ENCODE measurements at places on chromosomes 13 and 19.

- no peak for DNase-seq
These were observed 5.0 kb upstream of the GRIN3B start for GRCh38 chr19:995051-995827.

- DNase-seq = no peak
These were observed 33.3 kb downstream of the MCF2L start for GRCh38 chr13:113002206-113002912.

GRCh38 chr13:33089311-33089710, 73.1 kb downstream of the KL start:
- DNase-seq = no peak

- no peak for DNase-seq
These were observed 550.3 kb downstream of the GPC5 start for GRCh38 chr13:91948736-91949135.

DNA sequence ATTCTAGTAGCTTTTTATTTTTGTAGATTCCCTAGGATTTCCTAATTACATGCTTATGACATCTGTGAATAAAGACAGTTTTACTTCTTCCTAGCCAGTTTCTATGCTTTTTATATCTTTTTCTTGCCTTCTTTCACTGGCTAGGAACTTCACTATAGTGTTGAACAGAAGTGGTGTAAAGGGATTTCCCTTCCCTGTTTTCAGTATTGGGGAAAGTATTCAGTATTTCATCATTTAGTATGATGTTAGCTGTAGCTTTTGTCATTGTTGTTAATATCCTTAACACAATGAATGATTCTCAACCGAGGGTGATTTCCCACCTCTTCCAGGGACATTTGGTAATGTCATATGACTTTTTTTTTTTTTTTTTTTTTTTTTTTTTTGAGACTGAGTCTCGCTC, 77.3 kb downstream of the SLC6A16 start:
- no peak for DNase-seq

GRCh38 chr19:41606215-41606837, 20.5 kb downstream of the CEACAM4 start:
- DNase-seq = no peak

DNA sequence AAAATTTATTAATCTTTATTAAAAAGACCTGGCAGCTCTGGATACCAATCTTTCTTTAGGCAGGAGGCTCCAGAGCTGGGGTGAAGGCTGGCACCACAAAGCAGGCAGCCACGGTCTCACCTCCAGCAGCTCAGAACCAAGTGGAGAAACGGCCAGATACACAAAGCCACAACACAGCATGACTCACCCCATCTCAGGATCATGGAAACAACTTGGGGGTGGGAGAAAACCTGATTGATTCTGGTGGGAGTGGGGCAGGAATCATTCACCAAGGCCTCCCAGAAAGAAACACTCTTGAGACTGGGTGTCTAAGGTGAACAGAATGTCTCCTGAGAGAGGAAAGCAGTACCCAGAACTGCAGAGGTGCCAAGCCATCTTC, 64.2 kb downstream of the CRYL1 start:
- peak; percentile 31 for DNase-seq

GRCh38 chr19:56595548-56595899, 422 bp downstream of the ZNF71 start:
- no peak for DNase-seq

DNA sequence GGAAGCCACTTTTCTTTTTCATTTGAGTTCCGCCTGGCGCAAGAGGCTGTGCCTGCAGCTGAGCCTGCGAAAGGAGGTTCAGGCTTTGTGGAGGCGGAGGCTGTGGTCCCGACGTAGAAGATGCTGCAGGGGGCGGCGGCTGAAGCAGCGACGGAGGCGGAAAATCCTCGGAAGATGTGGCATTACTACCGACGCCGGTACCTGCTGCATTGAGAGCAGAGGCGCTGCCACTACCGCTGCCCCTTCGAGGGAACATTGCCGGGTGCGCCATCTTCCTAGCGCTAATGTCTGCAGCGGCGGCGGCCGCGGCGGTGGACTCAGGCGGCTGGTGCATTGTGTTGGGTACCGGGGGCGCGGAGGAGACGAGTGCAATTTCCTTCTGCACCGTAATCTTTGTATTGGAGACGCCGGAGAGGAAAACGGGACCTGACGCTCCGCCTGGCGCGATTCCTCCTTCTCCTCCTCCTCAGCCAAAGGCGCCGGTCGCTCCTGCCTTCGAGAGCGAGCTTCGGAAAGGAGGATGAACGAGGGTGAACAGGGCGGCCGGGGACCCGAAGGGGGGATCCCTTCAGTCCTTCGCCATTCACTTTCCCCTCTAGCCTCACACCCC, at the start of gene TSC22D1:
TSC22D1 (minus strand) TSS at position 590 of the 610 bp plus-strand sequence; CDS start at position 334, 256 bp downstream.
- peak; percentile 47 for DNase-seq

GRCh38 chr13:66534561-66534960, 695.6 kb downstream of the PCDH9 start:
- no peak for DNase-seq

DNA sequence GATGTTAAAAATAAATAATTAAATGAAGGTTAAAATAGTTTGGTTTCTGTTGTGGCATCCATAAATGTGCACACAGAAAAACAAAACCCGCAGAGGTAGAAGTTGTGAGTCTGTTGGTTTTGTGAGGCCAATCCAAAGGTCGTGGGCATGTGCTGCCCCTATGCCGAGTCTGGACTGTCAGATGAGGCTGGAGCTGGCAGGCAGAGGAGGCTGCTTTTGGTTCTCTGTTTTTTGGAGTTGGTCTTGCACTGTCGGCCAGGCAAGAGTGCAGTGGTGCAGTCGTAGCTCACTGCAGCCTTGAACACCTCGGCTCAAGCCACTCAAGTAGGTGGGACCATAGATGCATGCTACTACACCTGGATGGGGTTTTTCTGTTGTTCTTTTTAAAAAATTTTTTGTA, 43.7 kb downstream of the TSSK6 start:
- DNase-seq = no peak

GRCh38 chr19:14655726-14656125, 18.9 kb downstream of the ADGRE3 start:
- DNase-seq = no peak

GRCh38 chr19:11261971-11262839, at the start of gene DOCK6:
TSS of gene DOCK6 (minus strand) at chr19:11262524. CDS start at chr19:11262440, 84 bp downstream.
- no peak for DNase-seq

DNA sequence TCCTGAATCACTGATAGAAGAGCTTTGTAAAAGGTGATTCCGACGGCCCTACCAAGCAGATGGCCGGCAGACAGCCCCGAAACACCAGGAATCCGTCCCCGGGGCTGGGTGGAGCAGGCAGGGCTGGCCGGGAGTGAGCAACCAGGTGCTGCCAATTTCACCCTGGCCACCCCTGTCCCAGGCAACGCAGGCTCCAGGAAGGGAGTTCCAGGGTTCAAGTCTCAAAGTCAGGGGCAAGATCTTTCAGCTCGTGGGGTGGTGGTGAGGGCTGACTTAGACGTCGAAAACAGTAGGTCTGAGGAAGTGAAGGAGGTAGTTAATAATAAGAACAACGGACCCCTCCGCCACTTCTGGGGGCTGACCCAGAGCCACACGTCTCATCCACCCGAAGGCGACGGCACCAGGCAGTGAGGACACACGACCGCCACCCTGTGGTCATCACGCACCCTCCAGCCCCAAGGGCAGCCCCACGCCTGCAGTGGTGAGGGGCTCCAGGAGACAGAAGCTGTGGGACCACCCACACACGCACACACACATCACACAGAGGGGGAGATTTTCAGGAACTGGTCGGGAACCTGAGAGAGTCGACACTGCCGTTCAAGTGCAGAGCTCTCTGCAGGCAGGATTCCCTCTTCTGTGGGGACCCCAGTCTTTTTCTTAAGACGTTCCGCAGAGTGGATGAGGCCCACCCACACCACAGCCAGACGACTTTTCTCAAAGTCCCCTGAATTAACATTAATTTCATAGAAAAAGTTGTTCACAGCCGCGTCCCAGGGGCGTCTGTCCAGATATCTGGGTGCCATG, 67.2 kb downstream of the SPACA7 start:
- no peak for DNase-seq

- DNase-seq = no peak
These were observed 615.9 kb downstream of the TBC1D4 start for GRCh38 chr13:74866101-74866500.

GRCh38 chr13:90233933-90234672, 1113.4 kb upstream of the MIR17HG start:
- no peak for DNase-seq

GRCh38 chr19:11375143-11375948, 880 bp downstream of the SWSAP1 start:
- no peak for DNase-seq

DNA sequence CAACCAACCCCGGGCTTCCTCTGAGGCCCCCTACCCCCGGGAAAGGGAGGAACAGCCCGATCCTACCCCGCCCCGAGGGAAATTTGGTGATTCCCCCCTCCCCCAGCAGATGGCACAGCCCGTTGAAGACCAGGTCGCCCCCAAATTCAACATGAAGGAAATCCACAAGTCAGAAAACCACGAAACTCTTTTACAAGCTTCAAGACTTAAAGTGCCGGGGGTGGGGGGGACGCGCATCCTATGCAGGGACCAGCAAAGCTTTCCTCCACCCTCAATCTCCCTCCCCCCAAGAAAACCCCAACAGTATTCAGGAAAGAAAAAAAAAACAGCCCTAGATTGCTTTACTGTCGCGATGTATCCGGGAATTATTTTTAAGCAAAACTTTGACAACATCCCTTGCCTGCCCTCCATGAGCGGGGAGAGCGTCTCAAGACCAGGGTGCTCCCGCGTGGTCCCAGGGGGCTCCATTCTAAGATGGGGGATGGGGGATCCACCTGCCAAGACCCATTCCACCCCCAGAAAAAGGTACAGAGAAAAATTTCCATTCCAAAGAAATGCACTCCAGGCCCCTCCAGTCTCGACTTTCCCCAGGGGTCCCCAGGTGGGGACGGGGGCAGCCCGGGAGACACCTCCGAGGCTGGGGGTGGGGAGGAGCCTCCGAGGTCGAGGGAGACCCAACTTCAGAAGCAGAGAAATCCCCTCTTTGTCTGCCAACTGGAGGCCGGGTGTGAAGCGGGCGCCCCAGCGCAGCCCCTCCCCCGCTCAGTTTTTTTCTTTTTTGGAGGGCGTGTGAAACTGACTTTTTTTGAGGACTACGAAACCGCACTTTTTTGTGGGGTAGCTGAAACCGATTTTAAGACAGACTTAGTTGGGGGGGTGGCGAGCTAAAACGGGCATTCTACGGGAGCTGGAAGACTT, 1.5 kb downstream of the TCF3 start:
- DNase-seq = no peak

- peak; percentile 73 for DNase-seq
These were observed 715.8 kb downstream of the UQCRFS1 start for GRCh38 chr19:28497137-28497536.

DNA sequence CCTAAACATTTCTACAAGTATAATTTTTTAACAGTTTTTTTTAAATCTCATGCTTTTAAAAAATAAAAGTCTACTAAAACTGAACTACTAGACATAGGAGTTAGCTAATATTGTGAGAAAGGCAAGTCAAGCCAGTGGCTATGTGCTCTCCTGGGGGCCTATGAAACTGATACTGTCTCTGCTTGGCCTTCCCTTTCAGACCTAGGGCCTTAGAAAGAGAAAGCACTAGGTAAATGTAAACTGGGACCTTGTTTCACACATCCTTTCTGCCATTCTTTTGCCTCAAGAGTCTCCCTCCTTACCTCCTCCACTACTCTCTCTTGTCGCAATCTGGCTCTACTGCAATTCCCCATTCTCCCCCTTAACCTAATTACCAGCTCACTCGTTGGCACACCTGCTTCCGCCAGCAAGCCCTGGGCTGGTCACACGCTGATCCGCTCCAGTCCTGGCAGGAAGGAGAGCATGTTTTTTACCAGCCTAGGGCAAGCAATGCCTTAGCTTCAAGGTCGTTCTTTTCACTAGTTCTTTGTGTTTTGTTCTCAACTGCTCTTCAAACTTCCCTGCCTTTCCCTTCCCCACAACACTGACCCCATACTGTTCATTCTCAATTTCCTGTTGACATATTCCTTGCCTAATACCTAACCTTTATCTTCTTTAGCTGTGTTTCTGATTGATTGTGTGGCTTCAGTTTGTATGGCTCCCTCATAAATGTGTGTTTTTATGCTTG, 23.1 kb downstream of the TBC1D4 start:
- DNase-seq = peak; percentile 48

DNA sequence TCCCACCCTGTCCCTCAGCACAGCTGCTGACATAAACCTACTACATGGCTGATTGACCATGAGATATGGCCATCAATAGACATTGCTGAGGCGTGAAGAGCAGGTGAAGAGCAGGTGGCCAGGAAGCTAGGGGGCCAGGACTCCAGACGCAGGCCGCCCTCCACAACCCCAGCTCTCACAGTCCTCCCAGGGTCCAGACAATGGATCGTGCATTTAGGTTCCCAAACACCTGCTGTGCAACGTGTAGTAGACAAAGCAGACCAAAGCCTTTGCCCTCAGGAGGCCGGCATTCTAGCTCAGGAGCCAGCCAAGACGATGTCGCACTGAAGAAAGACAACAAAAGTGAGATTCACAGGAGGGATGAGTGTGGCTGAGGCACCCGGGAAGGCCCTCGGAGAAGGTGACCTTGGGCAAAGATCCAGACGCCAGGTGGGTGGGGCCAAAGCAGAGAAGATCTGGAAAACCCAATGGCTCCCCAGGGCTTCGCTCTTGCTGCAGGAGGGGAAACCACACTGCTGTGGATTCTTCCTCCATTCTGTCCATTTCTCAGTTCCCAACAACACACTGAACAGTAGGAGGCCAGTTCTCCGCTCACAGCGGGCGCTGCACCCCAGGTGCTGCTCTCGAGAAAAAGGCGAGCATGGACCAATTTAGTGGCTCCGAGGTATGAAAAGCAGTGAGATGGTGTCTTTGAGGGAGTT, 1.4 kb downstream of the FFAR1 start:
- DNase-seq = no peak

DNA sequence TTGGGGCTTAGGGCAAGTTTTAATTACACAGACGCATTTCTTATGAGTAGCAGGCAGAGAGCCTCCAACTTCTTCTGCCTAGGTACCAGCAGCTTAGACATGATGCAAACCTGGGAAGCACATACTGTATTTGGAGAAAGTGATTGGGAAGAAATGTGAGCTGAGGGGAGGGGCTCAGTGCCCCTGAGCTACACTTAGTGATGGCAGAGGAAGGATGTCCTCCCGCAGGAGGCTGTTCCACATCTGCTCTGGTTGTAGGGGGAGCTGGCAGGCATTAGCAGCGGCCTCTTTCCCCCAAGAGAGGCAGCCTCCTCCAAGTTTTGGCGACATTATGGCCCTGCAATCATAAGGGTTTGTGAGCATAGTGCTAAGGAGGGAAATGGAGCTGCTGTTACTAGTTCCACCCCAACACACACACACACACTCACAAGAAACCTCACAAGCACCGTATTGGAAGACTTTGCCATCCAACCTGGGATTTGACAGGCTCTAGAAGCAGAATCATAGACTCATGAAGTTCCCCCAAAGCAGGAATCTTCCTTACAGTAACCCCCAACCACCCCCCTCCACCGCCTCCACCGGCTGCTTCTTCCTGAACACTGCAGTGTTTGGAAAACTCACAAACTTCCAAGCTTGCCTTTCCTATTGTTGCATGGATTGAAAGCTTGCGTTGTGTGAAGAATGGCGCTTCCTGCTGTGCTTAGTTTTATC, 3.3 kb downstream of the ALOX5AP start:
- no peak for DNase-seq

GRCh38 chr13:98797456-98797855, 45.0 kb upstream of the SLC15A1 start:
- DNase-seq = no peak

- DNase-seq = no peak
These were observed 90.3 kb upstream of the SLC10A2 start for GRCh38 chr13:103156346-103156998.

- no peak for DNase-seq
These were observed 452 bp upstream of the PSMD8 start for GRCh38 chr19:38373907-38374331.

GRCh38 chr13:102715447-102715846, 20.6 kb upstream of the METTL21C start:
- no peak for DNase-seq
